CD4-positive, CD25-positive, alpha-beta regulatory T cell (primary cell): ENCODE measurements at places on chromosomes 11 and 22. TPM values are rescaled to one million over a fixed set of nuclear protein-coding genes. Genes with fewer than 3 reads are reported as not detected.

- no peak for DNase-seq
Measured at GRCh38 chr11:15258433-15259165, 143.9 kb downstream of the INSC start.

GRCh38 chr11:17506942-17507341 is 30.3 kb upstream of the ABCC8 start:
- DNase-seq, result no peak

The VPREB1 gene
- not detected for polyA plus RNA-seq

DNA sequence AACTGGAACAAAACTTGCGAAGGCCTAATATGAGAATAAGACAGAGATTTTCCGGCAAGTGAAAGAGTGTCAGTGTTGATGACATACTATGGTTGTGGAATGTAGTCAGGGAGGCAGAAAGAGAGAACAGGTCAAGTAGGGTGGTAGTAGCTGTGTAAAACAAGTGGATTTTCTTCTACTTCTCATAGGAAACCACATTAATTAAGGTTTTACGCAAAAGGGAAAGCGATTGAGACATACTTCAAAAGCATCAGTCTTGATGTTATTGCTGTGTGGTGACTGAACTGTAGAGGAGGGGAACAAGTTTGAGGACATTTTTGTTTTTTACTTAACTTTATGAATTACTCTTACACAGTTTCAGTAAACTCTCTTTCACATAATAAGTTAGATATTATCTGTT is 186.0 kb upstream of the CNTN5 start:
- no peak for DNase-seq

DNA sequence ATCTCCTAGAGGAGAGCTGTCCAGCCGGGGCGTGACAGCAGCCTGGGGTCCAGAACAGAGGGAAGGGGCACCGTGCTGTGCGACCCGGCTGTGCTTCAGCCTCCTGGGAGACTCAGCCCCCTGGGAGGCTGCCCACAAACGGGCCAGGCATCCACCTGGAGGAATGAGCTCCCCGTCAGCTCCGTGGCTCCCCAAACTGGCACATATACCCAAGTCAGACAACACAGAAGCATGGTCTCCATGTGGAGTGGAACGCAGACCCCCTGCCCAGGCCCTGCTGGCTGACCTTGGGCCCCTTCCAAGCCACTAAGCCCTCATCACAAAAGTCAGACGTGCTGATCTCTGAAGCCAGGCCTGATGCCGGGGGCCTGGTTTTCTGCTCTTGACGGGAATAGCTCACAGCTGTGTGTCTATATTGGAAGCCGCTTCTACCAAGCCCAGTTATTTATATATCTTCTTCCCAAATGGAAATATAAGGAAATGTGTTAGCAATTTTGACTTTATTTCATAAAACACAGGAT is 91.7 kb downstream of the BRD1 start:
- DNase-seq, result no peak

DNA sequence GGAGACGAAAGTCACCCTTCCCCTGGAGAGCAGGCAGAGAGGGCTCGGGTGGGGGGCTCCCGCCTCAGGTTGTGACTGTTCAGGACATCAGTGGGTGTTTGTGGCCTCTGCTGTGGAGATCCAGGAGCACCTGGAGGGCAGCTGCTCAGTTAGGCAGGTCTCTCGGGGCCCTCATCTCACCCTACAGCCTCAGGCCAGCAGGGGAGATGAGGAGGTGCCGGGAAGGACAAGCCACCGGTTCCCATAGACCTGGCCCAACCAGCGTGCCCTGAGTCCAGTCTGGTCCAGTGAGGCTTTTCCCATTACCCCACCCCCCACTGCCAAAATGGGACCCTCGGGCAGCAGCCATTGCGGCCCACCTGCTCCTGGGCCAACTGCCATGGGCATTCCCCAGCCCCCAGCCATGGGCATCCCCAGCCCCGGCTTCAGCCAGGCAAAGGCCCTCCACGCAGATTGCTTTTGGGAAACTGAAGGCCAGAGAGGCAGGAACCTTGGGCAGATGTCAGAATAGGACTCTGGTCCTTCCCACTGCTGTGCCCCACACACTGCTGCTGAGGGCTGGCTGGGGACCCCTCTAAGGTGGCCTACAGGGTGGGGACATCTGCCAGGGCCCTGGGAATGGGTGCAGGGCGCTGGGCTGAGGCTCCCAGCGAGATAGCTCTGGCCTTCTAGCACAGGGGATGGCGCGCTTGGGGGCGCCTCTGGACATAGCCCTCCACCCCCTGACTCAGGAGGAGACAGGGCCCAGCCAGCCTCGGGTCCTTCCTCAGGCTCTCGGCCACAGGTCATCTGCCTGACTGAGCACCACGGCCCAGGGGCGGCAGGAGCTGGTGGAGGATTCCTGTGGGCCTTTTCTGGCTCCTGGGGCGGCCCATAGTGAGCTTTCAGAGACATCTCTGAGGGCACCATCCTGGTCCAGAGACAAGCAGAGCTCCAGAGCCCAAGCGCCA is 4.8 kb downstream of the PIM3 start:
- DNase-seq, result no peak

The PHLDA2 gene
- polyA plus RNA-seq, result 1.6 TPM

The MMP8 gene
- not detected for polyA plus RNA-seq

- DNase-seq, result no peak
Measured at GRCh38 chr11:18080451-18080850, 25.4 kb downstream of the SAAL1 start.
